ENCODE measurements at places on chromosomes 1 and 21. TPM values are rescaled to one million over a fixed set of nuclear protein-coding genes. Genes with fewer than 3 reads are reported as not detected.
A peak's percentile ranks its signal among the peaks of the same experiment; 100 is the strongest.

KCNA10 gene
- total RNA-seq, result not detected

DNA sequence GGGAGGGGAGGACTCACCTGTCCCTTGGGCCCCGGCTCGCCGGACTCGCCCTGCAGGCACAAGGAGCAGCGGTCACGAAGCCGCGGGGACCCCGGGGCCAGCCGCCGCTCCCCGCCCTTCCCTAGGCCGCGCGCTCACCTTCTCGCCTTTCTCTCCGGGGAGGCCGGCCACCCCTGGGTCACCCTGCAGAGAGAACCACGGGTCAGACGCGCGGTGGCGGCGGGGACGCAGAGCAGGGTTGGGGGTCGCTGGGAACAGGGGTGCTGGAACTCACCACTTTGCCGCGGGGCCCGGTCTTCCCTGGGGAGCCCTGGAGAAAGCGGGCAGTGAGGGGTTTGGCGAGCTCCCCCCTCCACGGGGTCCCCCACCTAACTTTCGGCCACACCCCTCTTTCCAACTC is 13.3 kb downstream of the COL9A2 start:
- DNase-seq, result no peak

- peak; percentile 48 for DNase-seq
These were observed 66.5 kb upstream of the GADD45A start for GRCh38 chr1:67618285-67619018.

GRCh38 chr1:212203630-212204029 is 81.6 kb upstream of the PPP2R5A start:
- DNase-seq, result no peak

- DNase-seq, result no peak
These were observed 24.9 kb upstream of the CR1L start for GRCh38 chr1:207619871-207620542.

DNA sequence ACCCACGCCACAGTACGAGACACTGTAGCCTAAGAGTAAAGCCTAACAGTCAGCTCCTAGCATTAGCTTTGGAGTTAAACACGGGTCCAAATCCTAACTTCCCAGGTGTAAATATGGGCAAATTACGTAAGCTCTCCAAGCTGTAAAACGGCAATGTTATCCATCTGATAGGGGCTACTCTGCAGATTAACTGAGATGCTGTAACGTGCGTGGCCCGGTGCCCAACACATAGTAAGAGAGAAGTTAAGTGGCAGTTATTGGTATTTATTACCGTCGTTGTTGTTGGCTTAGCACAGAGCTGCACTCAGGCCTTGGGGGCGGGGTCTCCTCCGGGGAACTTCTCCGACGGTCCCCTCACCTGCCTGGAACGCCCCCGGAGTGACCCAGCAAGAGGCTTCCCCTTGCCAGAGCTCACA is 457 bp downstream of the TRAPPC3 start:
- DNase-seq, result no peak

DNA sequence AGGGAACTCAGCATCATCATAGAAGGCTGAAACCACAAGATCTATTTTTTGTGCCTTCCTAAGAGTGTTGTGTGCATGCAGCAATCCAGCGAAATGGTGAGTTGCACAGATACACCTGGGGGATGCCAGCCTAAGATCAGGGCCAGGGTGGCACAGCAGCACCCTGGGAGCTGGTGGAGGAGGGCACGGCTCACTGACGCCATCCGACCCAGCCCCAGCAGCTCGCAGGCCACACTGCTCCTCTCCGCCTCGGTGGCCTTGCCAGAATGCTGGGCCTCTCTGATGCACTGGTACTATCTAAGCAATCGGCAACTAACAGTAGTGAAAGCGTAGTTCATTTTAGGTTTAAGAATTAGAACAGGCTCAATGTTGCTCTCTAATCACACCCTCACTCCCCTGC is 37.8 kb downstream of the CAPZB start:
- no peak for DNase-seq

- no peak for DNase-seq
These were observed 8.7 kb downstream of the SDHB start for GRCh38 chr1:17045150-17045549.
